ENCODE measurements at places on chromosomes 13 and 19. TPM values are rescaled to one million over a fixed set of nuclear protein-coding genes. Genes with fewer than 3 reads are reported as not detected.

Gene FCGBP
- total RNA-seq, result 0.32 TPM

Gene PNMA8A
- 8.9 TPM for total RNA-seq

Gene KL
- total RNA-seq, result under 0.01 TPM

Gene CCNE1
- total RNA-seq, result 4.7 TPM

Gene CD70
- total RNA-seq, result not detected

Gene MAMSTR
- 1.5 TPM for total RNA-seq

Gene ZSCAN5C
- not detected for total RNA-seq

Gene CGB3
- total RNA-seq, result not detected
